ENCODE measurements at places on chromosomes 13 and 19.

DNA sequence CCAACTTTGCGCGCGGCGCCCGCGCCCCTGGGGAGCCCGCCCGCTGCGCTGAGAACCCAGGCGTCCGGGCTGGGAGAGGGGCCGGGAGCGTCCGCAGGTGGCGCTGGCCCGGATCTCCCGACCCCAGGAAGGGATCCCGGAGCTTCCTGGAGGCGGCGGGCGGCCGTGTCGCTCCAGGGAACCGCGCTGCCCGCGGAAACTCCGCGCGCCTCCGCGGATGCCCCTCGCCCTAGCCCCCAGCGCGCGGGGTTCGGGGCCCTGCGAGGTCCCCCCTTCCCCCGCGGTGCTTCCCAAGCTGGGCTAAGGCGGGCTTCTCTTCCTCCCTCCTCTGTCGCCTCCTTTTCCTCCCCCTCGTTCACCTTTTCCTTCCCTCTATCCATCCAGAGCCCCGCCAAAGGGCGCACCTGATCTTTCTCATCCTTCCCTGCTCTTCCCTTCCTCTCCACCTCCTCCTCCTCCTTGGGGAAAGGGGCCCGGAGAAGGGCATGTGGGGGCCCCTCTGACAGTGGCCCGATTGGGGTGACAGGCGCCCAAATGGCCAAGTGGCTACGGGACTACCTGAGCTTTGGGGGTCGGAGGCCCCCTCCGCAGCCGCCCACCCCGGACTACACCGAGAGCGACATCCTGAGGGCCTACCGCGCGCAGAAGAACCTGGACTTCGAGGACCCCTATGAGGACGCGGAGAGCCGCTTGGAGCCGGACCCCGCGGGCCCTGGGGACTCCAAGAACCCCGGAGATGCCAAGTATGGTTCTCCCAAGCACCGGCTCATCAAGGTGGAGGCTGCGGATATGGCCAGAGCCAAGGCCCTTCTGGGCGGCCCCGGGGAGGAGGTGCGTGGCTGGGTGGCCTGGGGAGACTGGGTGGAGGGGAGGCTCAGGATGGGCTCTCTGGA lies 710 bp downstream of the SHD start:
- DNase-seq, result no peak

GRCh38 chr13:108787700-108788414 lies 158.4 kb downstream of the MYO16 start:
- DNase-seq, result no peak

DNA sequence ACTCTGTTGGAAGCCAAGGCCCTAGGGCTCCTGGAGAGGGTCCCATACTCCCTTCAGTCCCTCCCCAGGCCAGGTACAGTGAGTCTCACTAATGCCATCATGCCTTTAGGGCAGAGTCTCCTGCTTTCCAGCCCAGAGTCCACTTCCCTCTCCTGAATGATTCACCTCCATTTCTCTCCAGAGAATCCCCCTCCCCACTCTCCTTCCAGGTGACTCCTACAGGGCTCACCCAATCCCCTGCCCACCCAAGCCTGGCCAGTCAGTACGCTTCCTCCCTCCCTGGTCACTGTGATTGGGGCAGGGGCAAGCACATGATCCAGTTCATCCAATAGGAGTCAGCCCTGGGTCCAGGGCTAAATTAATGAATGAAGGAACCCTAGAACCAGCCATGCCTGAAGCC lies 35.0 kb upstream of the PNMA8B start:
- no peak for DNase-seq

DNA sequence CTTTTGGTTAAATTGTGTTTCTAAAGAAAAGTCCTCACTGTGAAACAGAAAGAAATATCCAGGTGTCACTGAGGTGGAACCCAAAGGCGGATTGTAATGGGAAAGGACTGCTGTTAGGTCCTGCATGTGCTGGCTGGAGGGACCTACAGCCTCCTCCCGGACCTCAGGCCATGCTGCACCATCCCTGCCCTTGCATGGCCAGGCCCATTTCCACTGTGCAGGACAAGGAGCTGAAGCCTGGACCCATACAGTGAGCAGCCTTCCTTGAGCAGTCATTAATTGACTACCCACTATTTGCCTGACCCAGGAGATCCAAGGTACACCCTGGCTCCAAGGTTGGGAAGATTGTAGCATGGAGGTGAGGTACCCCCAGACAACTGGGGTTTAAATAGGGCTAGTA lies 17.6 kb downstream of the VSTM2B start:
- DNase-seq, result no peak

DNA sequence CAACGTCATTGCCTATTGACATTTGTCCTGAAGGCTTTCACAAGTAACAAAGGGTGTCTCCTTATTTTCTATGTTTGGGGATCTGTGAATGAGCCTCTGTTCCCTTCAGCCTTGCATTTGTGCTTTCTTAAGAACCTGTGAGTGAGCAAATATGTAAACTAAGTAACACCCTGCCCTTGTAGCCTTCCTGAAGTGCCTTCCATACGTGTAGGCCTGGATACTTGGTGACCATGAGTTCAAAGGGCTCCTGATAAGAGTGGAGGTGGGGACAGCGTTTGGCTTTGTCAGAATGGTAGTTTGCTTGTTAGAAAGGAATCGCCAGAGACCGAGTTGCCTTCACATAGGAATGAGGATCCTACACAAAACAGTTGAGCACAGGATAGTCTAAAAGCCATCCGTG lies 14.5 kb upstream of the CCDC97 start:
- no peak for DNase-seq

DNA sequence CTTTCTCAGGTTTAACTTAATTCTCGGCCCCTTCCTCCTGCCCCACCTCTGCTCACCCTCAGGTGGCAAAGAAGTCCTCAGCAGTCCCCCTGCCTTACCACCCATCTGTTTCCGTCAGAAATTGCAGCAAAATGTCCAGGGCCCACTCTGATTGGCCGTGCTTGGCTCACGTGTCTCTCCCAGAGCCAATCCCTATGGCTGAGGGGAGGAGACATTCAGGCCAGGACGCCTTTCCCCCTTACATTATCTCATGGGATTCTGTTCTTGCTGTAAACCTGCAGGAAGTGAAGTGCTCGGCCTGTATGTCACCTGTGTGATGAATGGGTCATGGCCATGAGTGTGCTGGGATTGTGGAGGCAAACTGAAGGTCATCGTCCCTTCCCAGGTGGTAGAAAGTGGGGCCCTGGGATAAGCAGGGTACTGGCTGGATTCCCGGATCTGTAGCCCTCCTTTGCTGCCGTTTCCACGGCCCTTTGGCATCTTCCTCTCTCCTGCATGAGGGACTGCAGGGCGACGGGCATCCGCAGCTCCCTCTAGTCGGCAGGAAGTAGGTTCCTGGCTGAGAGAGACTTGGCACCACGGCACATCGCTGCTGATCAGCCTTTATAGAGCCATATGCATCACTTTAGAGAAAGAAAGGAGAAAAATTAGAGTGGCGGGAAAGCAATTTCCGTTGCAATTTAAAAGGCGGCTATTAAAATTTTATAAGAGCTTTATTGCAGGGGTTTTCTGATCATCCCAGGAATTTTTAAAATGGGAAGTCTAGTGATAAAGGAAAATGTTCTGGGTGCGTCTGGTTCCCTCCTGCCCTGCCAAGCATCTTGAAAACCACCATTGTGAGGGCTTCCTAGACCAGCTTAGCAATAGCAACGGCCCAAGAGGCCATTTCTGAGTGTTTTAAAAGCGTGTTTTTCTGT lies 118.2 kb downstream of the SIPA1L3 start:
- no peak for DNase-seq

- DNase-seq, result no peak
These were observed 9.1 kb downstream of the AP2A1 start for GRCh38 chr19:49775742-49776370.

DNA sequence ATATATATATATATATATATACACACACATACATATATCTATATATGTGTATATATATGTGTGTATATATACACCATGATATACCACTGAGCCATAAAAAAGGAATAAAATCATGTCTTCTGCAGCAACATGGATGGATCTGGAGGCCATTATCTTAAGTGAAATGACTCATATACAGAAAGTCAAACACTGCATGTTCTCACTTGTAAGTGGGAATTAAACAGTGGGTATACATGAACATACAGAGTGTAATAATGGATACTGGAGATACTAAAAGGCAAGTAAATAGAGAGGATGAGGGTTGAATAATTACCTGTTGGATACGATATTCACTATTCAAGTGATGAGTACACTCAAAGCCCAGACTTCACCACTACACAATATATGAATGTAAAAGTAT lies 332.6 kb downstream of the SLITRK1 start:
- DNase-seq, result no peak

- DNase-seq, result no peak
These were observed 184.6 kb upstream of the SOX1 start for GRCh38 chr13:111882351-111882750.

DNA sequence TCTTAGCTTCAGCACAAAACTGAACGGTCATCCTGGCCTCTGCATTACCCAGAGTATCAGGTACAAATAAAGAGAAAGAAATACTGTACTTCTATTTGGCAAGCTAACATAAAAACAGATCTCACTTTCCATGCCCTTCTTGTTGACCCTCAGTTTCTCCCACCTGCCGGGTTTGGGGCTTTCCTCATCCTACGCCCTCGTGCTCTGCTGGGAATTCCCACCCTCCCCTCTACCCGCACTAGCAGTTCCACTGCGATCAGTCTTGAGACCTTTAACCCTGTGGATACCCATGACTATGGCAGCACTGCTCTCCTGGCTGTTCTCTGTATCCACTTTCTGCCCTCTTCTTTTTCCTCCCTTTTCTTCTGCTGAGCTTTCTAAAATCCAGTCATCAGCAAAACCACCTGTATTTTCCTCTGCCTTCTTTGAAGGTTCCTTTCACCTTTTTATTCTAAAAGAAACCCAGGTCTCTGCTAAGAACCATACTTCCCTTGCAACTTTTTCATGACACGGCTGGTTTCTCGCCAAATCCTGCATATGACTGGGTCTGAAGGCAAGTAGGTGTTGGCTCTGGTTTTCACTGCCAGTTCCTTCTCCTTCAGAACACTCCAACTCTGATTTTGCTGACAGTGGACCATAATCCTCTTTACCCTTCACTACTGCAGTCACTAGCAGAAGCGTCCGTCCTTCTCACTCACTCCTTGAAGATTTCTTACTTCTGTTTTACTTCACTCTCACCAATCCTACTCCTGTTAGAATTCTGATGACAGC lies 99.4 kb downstream of the MIPEP start:
- no peak for DNase-seq

DNA sequence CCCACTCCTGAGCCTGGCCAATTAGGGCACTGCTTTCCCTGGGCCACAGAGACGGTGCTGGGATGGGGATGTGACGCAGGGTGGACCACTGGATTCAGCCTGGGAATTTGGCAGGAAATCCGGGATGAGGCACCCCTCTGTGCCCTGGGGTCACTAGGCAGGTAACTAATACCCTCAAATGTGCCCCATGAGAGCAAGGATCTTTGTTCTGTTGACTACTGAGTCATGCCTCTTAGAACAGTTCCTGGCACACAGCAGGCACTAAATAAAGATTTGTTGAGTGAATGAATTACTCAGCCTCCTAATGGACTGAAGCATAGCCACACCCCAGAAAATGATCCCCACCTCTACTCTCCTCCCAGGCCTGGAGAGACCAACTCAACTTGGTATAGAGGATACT lies 15.9 kb downstream of the OPA3 start:
- no peak for DNase-seq

DNA sequence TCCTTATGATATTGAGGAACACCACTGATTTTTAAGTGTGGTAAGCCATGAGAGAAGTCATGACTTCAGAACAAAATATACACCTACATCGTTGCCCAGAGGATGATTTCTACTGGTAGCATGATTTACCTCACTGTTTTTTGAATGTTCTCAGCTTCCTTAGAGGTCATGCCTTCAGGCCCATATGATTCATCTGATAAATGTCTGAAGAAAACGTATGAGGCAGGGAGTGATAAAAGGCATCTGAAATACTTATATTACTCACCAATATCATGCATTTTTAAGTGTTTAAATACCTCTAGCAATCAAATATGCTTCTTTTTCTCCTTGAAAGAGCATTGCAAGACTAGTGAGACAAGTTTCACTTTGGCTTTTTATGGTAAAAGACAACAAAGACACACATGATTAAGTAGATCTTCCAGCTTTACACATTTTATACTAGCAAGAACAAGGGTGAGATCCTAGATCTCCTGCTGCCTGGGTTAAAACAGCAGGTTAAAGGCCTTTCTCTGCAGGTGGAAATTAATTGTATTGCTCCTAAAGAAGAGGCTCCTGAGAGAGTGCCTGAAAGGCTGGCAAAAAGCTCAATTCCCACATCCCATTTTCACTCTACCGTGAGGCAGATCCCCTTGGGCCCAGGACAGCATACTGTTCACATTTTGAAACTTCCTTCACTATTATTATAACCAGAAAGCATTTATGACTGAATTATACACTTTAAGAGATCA lies 432.4 kb downstream of the SLITRK1 start:
- DNase-seq, result no peak

DNA sequence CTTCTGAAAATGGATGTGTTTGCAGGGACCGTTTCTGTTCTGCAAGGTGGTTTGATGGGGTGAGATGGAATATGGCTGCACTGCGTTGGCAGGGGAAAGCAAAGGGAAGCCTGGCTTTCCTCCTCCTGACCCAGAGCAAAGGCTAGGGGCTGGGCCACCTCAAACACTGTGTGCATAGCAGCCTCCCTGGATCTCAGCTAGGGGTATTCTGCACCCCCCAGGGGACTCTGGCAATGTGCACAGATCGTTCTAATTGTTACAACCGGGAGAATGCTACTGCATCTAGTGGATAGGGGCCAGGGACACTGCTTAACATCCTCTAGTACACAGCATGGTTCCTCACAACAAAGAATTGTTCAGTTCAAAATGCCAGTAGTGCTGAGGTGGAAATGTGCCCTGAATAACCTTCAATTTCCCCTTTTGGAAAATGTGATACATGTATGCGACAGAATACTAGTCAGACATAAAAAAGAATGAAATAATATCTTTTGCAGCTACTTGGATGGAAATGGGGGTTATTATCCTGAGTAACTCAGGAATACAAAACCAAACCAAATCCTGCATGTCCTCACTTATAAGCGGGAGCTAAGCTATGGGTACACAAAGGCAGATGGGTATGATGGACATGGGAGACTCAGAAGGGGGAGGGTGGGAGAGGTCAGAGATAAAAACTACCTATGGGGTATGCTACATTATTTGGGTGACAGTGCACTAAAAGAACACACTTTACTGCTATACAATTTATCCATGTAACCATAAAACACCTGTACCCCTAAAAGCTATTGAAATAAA lies 671.2 kb downstream of the UQCRFS1 start:
- DNase-seq, result no peak

DNA sequence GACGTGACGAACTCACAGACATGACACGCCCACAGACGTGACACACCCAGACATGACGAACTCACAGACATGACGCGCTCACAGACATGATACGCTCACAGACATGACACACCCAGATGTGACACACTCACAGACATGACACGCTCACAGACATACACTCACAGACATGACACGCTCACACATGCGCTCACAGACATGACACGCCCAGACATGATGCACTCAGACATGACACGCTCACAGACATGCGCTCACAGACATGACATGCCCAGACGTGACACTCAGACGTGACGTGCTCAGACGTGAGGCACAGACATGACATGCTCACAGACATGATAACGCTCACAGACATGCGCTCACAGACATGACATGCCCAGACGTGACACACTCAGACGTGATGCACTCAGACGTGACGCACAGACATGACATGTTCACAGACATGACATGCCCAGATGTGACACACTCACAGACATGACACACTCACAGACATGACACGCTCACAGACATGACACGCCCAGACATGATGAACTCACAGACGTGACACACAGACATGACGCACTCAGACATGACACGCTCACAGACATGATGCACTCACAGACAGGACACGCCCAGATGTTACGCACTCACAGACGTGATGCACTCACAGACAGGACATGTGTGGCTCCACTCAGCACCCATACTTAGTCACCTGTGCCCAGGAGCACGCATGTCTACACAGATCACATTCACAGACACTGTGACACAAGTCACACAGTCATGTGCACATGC lies 8.1 kb downstream of the ERFL start:
- no peak for DNase-seq

Data from progenitor cell of endocrine pancreas (in vitro differentiated cells).